Mucosa of descending colon (tissue), 3 donors: ENCODE measurements at places on chromosomes 1 and 21. TPM values are rescaled to one million over a fixed set of nuclear protein-coding genes. Genes with fewer than 3 reads are reported as not detected.

CELA2B gene
- not detected for total RNA-seq

- no peak for DNase-seq
Measured at GRCh38 chr1:37493336-37494098, 19.1 kb downstream of the ZC3H12A start.

GRCh38 chr1:94773931-94774422, 46.2 kb upstream of the SLC44A3 start:
- DNase-seq, result no peak

DNA sequence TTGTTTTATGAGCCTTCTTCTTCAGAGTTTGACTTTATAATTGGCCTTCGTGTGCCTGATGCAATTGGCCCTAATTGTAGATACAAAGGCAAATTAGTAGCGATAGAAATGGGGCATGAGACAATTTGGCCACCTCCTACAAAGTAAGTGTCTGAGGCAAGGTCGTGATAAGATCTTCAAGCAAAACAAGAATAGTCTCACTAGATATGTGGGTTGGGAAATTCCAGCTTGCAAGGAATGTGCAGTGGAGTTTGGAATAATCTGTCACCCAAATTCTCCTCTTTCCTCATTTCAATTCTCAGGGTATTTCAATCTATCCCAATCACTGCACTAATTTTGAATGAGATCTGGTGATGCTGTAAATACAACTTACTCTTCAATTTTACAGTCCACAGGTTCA, 11.4 kb upstream of the TSNAX start:
- no peak for DNase-seq

- DNase-seq, result peak; percentile 24
Measured at GRCh38 chr1:1687846-1688245, 4.7 kb downstream of the SLC35E2B start.
